ENCODE measurements at places on chromosomes 13 and 19.

DNA sequence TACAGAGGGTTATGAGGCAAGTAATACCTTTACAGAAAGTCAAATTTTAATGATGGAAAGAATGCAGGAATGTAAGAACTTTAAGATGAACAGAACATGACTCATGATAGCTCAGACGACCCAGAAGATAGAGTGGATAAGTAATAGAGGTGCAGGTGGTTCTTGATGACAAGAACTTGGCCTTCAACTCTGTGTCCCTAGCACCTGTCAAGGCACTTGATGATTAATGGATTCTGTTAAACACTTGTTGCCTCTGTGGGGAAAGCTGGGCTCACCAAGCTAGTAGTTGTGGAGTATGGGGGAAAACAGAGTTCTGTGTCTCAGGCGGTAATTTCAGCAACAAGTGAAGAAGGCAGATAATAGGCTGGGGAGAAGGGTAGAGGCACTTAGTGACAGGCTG lies 306.2 kb downstream of the ATP8A2 start:
- DNase-seq = no peak

GRCh38 chr19:17648097-17648660 lies 40.0 kb downstream of the UNC13A start:
- DNase-seq = no peak

GRCh38 chr13:35530147-35530546 lies 53.7 kb upstream of the MAB21L1 start:
- no peak for DNase-seq

DNA sequence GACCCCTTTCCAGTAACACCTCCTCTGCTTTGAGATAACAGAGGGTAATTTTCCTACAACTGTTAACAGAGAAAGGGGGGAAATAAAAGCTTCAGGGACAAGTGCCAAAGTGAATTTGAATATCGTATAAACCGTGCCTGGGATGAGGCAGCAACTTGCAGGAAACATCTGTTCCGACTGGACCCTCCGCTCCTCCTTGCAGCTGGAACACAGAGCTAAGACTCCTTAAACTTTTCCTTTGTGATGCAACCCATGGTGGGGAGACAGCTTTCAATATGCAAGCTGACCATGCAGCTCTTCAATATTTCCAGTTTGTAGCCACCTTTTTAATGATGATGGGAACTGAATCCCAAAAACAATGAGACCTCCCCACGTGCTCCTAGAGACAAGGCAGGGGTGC lies 432.6 kb downstream of the ZNF536 start:
- no peak for DNase-seq

GRCh38 chr13:73782450-73783449 lies 351.5 kb downstream of the KLF12 start:
- DNase-seq = no peak

- DNase-seq = no peak
These were observed 44.7 kb upstream of the ZNF429 start for GRCh38 chr19:21460686-21461085.
